ENCODE measurements at places on chromosomes 1 and 21.

DNA sequence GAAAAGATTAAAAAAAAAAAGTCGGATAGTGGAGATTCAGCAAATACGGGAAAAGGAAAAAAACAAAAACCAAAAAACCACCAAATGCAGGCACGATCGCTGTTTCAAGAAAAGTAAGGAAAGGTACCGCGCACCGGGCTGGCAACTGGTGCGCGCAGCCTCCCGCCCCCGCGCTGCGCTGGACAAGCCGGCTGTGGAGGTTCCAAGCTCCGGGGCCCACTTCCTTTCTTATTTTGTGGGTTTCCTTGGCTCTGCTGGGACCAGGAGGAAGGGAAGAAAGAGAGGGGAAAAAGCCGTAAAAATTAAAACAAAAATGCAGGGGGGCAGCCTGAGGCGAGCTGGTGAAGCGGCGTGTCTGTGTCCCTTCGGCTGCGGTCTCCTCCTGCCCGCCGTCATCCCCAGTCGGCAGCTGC lies 233 bp downstream of the ADAMTS5 start:
- no peaks in the 10 kb centered on the region for H3K36me3 ChIP-seq
- no peak for DNase-seq
- peak overlapping the region; percentile 82 for H3K4me3 ChIP-seq
- peaks cover 41% of the 10 kb centered on the region for H3K27me3 ChIP-seq
- no peak overlapping the region for H3K27ac ChIP-seq
- no peaks in the 10 kb centered on the region for H3K4me1 ChIP-seq

- no peaks in the 10 kb centered on the region for H3K27me3 ChIP-seq
- DNase-seq: no peak
- H3K27ac ChIP-seq: no peak overlapping the region
- no peaks in the 10 kb centered on the region for H3K36me3 ChIP-seq
- no peaks in the 10 kb centered on the region for H3K4me1 ChIP-seq
Observed at GRCh38 chr1:15075817-15076216, 77.7 kb upstream of the TMEM51 start.

DNA sequence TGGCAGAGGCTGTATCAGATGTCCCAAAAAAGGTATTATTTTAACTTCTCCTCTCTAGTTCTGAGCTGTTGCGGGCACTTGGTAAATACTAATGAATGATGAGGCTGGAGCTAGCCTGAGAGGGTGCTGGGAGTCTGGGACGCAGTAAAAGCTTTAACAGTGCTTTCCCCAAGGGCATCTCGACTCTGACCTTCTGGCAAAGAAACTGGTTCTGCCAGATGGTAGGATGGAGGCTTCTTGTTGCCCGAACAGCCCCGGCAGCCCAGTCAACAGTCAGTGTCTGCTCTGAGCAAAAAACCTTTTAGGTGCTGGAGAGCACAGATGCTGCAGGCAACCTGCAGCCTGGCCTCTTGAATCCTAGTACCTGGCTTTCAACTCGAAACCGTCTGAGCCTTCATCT lies 2.5 kb upstream of the PNRC2 start:
- no peak overlapping the region for H3K27ac ChIP-seq
- H3K27me3 ChIP-seq: no peaks in the 10 kb centered on the region
- peaks cover 3% of the 10 kb centered on the region for H3K4me1 ChIP-seq
- no peak overlapping the region for H3K4me3 ChIP-seq
- H3K36me3 ChIP-seq: peaks cover 15% of the 10 kb centered on the region
- DNase-seq: no peak

- no peaks in the 10 kb centered on the region for H3K27me3 ChIP-seq
- H3K36me3 ChIP-seq: no peaks in the 10 kb centered on the region
- no peak overlapping the region for H3K27ac ChIP-seq
- no peak overlapping the region for H3K4me3 ChIP-seq
- DNase-seq: no peak
Observed at GRCh38 chr1:107919953-107920352, 45.0 kb downstream of the VAV3 start.

- no peaks in the 10 kb centered on the region for H3K36me3 ChIP-seq
- no peaks in the 10 kb centered on the region for H3K4me1 ChIP-seq
- H3K4me3 ChIP-seq: no peak overlapping the region
- H3K27me3 ChIP-seq: no peaks in the 10 kb centered on the region
Observed at GRCh38 chr1:248779350-248779749, 23.8 kb upstream of the LYPD8 start.

DNA sequence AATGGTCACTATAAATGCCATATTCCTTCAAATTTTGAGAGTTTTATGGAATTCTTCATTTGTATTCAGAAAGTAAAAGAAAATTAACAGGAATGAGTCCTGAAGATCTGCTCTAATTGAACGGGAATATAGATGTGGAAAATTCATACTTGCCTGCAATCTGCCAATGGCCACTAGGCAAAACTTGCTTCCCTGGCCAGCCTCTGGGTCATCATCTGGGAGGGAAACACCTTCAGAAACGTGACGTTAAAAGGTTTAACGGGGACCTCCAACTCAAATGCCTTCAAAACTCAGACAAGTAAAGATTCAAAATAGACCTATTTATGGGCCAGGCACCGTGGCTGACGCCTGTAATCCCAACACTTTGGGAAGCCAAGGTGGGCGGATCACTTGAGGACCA lies 21.7 kb upstream of the CTSK start:
- DNase-seq: peak; percentile 64
- H3K36me3 ChIP-seq: peaks cover 94% of the 10 kb centered on the region
- no peaks in the 10 kb centered on the region for H3K27me3 ChIP-seq
- no peak overlapping the region for H3K27ac ChIP-seq

DNA sequence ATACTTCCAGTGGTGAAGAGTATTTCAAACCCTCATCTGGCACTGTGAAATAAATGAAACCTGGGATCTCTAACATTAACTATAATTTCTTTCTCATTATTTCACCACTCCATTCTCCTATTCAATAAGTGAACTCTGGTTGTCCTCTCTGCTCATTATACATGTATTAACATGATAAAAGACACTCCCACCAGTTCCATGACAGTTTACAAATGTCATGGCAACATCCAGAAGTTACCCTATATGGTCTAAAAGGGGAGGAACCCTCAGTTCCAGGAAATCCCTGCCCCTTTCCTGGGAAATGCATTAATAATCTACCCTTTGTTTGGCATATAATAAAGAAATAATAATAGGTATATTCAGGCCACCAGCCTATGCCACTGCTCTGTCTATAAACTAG lies 62.7 kb upstream of the BRINP3 start:
- H3K36me3 ChIP-seq: no peaks in the 10 kb centered on the region
- H3K27me3 ChIP-seq: no peaks in the 10 kb centered on the region

- peak; percentile 96 for DNase-seq
- peaks cover 9% of the 10 kb centered on the region for H3K4me1 ChIP-seq
- no peaks in the 10 kb centered on the region for H3K36me3 ChIP-seq
- H3K27me3 ChIP-seq: peaks cover 14% of the 10 kb centered on the region
Observed at GRCh38 chr1:229227298-229227919, 43.5 kb upstream of the RAB4A start.

DNA sequence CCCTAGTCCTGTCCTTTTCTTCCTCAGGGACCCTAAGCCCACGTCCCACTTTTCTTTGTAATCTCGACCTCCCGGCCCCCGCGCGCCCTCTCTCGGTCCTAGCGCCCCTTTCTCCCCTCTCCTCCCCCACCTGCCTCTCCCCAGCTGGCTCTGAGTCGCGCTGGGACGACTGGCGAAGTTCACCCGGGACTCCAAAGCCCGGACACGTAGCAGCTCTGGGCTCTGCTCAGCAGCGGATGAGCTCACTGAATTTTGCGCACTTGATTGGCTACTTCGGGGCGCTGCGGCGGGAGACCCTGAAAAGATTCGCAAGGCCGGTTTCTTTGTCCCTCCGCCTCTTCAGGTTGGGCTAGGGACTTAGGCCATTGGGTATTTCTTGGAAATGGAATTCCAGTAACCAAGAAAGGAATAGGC lies 16.3 kb upstream of the ACKR1 start:
- peak; percentile 96 for DNase-seq
- peak overlapping the region; percentile 86 for H3K4me3 ChIP-seq

DNA sequence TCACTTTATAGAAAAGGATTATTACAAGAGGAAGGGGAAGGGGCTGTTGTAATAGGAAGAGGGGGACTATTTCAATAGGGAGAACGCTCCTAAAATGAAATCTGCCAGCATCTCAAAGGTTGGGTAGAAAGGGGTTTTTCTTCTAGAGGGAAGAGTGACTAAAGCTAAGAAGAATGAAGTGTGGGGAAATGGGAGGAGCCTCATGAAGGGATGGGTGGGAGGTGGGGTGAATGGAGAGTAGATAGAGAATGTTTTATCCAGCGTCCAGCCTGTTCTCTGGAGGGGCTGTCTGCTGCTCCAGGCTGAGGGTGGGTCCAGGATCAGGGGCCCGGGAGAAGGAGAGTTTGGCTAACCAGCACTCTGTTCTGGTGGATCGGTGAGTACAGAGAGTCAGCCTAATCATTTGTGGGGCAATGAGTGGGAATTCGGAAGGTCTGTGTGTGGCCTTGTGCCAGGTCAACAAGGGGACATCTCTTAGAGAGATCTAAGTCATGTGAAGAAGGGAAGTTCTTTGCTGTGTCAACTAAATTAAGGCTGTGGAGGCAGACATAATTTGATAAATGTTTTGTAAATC lies 25.2 kb downstream of the VN1R5 start:
- H3K27me3 ChIP-seq: no peaks in the 10 kb centered on the region
- no peak for DNase-seq
- no peaks in the 10 kb centered on the region for H3K36me3 ChIP-seq
- no peak overlapping the region for H3K27ac ChIP-seq
- H3K4me1 ChIP-seq: peaks cover 4% of the 10 kb centered on the region

GRCh38 chr1:168348146-168348709 lies 67.6 kb downstream of the TBX19 start:
- no peak overlapping the region for H3K27ac ChIP-seq
- DNase-seq: no peak

DNA sequence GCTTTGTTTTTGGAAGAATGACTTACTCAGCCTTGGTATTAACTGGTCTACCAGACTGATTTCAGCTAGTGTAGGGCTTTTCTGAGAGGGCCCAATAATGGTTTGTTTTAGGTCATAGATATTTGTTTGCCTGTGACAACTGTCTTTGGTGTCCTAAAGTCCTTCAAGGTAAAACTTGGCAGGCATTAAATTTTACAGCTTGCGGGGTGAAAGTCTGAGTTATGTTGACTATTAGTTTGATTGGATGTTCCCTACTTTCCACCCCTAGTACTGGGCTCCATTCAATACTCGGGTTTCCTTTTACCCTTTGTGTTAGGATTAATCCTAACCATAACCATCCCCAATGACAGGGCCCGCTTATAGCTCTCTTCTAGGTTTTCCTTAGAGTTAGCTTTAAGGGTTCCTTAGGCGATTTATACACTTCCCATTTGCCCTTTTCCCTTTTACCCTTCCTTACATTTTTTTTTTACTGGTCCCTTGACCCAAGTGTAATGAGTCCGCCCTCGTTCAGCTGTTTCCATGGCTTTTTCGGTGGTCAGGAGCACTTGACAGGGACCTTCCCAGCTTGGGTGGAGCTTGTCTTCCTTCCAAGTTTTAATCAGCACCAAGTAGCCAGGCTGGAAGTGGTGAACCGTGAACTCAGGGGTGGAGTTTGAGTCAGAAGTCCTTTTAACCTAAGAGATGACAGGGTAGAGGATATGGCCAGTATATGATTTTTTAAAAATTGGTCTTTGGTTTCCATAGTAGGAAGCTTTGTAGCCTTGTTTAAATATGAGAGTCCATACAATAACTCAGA lies 28.5 kb upstream of the LCE5A start:
- H3K36me3 ChIP-seq: no peaks in the 10 kb centered on the region
- no peak for DNase-seq
- no peaks in the 10 kb centered on the region for H3K4me1 ChIP-seq
- no peak overlapping the region for H3K27ac ChIP-seq

- H3K4me3 ChIP-seq: no peak overlapping the region
- H3K36me3 ChIP-seq: no peaks in the 10 kb centered on the region
- no peaks in the 10 kb centered on the region for H3K27me3 ChIP-seq
- H3K27ac ChIP-seq: no peak overlapping the region
- no peaks in the 10 kb centered on the region for H3K4me1 ChIP-seq
- no peak for DNase-seq
Observed at GRCh38 chr1:71196685-71197084, 115.8 kb upstream of the ZRANB2 start.

DNA sequence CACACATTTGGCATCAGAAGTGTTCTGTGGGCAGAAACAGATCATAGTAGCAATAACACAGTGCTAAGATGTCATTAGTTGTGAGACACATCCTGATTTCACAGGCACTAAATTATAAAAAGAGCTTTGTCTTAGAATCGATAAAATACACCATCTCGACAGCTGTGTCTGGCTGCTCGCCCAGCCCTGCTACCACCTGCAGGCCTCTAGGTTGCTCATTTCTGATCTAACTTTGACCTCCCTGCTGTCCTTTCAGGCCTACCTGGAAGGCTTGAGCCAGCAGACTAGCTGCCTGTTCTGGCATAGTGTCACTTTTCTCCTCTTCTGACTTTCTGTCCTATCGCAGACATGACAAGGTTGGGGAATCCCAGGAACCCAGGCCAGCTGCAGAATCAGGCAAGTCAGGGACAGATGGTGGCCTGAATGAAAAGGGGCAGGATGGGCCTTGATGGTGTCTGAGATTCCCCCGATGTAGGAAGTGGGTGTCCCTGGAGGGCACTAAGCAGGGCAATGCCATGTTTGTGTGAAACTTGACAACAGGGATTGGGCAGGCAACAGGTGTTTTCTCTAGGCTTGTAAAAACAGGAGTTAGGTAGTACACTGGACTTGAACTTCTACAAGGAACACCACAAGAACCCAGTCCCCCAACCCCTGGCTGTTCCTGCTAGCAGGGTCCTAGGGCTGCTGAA lies 66.6 kb upstream of the RHOU start:
- no peak for DNase-seq
- no peak overlapping the region for H3K27ac ChIP-seq
- no peaks in the 10 kb centered on the region for H3K36me3 ChIP-seq
- H3K4me1 ChIP-seq: no peaks in the 10 kb centered on the region
- no peak overlapping the region for H3K4me3 ChIP-seq
- peaks cover 36% of the 10 kb centered on the region for H3K27me3 ChIP-seq

DNA sequence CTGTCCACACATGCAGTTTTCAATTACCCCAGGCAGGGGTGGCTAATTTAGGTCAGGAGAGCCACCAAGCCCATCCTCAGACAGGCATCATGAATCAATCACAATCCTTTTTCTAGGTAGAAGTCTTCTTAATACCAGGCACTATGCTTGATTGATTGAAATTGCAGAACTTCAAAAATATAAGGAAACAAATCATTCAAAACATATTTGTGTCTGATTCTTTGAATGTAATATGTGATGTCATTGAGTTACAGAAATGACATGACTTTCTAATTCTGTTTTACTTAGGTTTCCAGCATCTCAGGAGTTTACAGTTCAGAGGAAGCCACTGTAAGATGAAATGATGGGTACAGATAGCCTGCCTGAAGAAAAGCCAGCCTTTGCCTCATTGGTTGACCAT lies 26.7 kb downstream of the RXRG start:
- H3K27ac ChIP-seq: no peak overlapping the region
- H3K36me3 ChIP-seq: peaks cover 26% of the 10 kb centered on the region
- DNase-seq: no peak
- no peaks in the 10 kb centered on the region for H3K4me1 ChIP-seq

GRCh38 chr1:179253286-179253972 lies 24.0 kb upstream of the ABL2 start:
- no peaks in the 10 kb centered on the region for H3K4me1 ChIP-seq
- H3K27ac ChIP-seq: no peak overlapping the region
- H3K27me3 ChIP-seq: no peaks in the 10 kb centered on the region

GRCh38 chr1:10431070-10431730 lies 967 bp downstream of the CENPS start:
- H3K27me3 ChIP-seq: no peaks in the 10 kb centered on the region
- H3K4me3 ChIP-seq: peak overlapping the region; percentile 95
- DNase-seq: no peak
- H3K27ac ChIP-seq: peak overlapping the region; percentile 95
- H3K4me1 ChIP-seq: no peaks in the 10 kb centered on the region

Data from endodermal cell (in vitro differentiated cells).